ENCODE measurements at places on chromosomes 1 and 21.

GRCh38 chr1:177928194-177928593 is 41.7 kb downstream of the SEC16B start:
- no peak for DNase-seq

DNA sequence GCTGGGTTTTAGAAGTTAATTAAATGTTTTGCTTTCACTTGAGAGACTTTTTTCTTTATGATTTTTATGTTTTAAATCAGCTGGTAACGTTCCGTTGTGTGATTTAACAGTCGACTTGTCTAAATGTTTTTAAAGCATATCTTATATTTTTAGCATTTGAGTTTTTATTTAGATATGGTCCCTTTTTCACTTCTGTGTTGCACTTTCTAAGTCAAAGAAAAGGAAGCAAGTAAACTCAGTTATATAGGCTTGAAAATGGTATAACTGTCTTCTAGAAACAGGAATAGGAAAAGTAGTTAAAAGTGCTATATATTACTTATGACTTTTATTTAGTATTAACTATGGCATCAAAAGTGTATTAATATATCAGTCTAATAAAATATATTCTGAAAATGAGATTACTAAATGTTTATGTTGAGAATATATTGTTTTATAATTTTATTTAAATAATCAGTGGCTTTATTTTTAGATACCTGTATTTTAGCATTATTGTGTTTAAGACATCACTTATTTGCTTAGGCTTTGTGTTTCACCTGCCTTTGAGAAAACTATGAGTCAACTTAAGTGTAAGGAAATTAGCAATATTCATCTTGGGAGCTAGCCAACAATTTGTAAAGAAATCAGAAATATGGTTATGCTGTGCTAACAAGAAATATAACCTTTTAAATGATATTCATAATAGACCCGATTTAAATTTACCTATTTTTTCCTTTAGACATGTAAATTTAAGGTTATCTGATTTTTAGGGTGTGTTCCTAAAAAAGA is 60.5 kb downstream of the RABGAP1L start:
- DNase-seq: no peak

DNA sequence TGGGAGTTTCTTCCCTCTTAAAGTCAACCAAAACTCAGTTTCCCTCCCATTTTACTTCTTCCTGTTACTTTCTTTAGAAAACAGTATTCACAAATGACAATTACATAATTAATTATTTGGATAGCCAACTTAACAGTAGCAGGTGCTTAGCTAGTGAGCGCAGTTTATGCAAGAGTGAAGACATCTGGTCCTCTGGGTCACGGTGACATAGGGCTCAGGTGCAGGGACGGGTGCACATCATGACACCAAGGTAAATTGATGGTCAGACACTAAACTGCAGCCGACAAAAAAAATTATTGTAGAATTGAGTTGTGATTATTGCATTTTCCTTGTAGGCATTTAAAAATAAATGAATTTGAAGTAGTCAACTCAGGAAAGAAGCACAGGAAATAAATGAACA is 142.0 kb upstream of the KCTD3 start:
- no peak for DNase-seq

- DNase-seq: no peak
These were observed 26.3 kb upstream of the PTGFR start for GRCh38 chr1:78464449-78464891.

- no peak for DNase-seq
These were observed 398.3 kb upstream of the POU3F1 start for GRCh38 chr1:38444770-38445442.

DNA sequence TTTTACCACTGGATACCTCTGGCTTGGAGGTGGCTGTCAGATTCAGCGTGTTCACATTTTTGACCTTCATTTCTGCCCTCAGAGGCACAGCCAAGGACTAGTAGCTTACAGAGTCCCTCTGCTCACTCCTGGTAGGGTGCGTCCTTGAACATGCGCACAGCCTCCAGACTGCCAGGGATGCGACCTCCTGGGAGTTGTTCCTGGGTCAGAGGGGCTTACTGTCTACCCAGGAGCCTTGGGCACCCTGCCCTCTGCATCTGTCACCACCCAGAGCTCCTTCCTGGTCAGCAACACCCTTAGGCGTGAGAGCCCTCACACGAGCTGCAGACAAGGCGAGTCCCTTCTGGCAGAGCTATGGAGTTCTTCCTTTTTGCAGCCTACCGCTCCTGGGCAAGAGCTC is 1.7 kb downstream of the SLX9 start:
- no peak for DNase-seq

GRCh38 chr1:178066908-178067614 is 26.8 kb upstream of the RASAL2 start:
- peak; percentile 67 for DNase-seq

DNA sequence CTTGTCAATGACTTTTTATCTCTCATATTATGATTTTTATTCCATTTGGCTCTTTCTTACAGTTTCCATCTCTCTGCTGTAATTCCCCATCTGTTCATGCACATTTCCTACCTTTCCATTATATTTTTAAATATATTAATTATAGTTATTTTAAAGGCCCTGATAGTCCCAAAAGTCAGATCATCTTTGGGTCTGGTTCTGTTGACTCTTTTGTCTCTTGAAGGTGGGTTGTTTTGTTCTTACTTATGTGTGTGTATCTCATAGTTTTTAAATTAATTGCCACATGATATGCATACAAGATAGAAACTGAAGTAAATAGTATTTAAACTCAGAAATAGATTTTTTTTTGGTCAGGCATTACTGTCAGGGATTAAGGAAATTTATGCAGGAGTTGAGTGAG is 178.0 kb upstream of the AJAP1 start:
- DNase-seq: no peak

DNA sequence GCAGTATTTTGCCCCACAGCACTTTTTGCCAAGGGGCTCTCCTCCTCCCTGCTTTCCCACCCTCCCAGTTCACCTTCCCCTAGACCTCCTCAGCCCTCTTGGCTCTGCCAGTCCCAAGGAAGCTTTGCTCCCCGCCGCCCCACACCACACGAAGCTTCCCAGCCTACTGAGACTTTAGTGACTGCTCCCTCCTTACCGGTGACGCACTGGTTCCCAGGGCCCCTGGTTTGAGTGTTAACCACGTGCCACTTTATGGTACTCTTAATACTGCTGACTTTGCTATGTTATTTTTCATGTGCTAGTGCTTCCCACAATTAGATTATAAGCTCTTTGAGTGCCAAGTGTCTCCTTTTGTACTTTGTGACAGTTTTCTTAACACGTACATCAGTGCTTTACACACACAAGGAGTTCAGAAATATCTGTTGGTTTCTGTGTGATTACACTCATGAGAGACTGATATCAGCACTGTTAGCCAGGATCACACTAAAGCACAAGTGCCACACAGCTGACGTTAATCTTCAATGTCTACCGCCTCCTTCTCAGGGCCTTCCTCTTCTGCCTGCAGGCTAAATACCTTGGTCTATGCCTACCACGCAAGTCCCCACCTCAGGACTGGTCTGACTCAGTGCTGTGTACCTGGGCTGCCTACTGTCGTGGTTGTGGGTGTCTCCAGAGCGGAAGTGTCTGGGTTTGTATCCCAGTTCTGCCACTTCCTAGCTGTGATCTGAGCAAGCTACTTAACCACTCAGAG is 61.0 kb downstream of the DNTTIP2 start:
- no peak for DNase-seq

Measured in GM10248 (cell line).